Uterus (tissue), 4 donors: ENCODE measurements at places on chromosomes 7 and 10. TPM values are rescaled to one million over a fixed set of nuclear protein-coding genes. Genes with fewer than 3 reads are reported as not detected.

- H3K4me3 ChIP-seq: no peak overlapping the region
- no peak for DNase-seq
- H3K27me3 ChIP-seq: no peaks in the 10 kb centered on the region
- no peaks in the 10 kb centered on the region for H3K36me3 ChIP-seq
- no peak overlapping the region for H3K27ac ChIP-seq
These were observed 131.8 kb upstream of the TRIM24 start for GRCh38 chr7:138328215-138328614.

GRCh38 chr7:19665399-19666008, 43.3 kb downstream of the POLR1F start:
- H3K27me3 ChIP-seq: no peaks in the 10 kb centered on the region
- H3K4me3 ChIP-seq: no peak overlapping the region
- H3K27ac ChIP-seq: no peak overlapping the region
- no peak for DNase-seq
- H3K36me3 ChIP-seq: no peaks in the 10 kb centered on the region

DNA sequence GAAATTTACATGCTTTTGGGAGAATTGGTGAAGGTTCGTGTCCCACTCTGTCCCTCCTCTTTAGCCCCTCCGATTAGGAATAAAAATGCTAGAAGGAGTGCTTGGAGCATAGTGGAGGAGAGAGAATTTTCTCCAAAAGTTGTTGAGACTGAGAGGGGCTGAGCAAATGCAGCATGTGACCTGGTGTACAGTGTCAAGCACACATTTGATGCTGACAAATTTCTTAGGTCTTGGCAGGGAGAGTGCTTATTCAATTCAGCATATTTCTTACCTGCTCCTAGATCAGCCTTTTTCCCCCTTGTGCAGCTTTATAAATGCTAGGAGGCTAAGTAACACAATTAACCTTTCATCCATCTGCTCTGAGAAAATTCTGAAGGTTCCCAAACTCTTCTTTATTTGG, 189.0 kb downstream of the GALNT17 start:
- no peaks in the 10 kb centered on the region for H3K4me1 ChIP-seq
- no peak overlapping the region for H3K4me3 ChIP-seq
- no peak overlapping the region for H3K27ac ChIP-seq
- DNase-seq: no peak
- no peaks in the 10 kb centered on the region for H3K36me3 ChIP-seq
- H3K27me3 ChIP-seq: no peaks in the 10 kb centered on the region

- no peaks in the 10 kb centered on the region for H3K27me3 ChIP-seq
- DNase-seq: no peak
- H3K27ac ChIP-seq: peak overlapping the region; percentile 98
- no peaks in the 10 kb centered on the region for H3K36me3 ChIP-seq
- H3K4me1 ChIP-seq: peaks cover 8% of the 10 kb centered on the region
These were observed 27.1 kb downstream of the ZNF775 start for GRCh38 chr7:150406312-150406566.

GRCh38 chr10:110448682-110449418, 48.9 kb upstream of the DUSP5 start:
- H3K4me1 ChIP-seq: no peaks in the 10 kb centered on the region
- no peaks in the 10 kb centered on the region for H3K36me3 ChIP-seq
- no peak for DNase-seq
- no peak overlapping the region for H3K4me3 ChIP-seq

PNLIP gene
- total RNA-seq: not detected

- no peaks in the 10 kb centered on the region for H3K27me3 ChIP-seq
- DNase-seq: no peak
- no peak overlapping the region for H3K4me3 ChIP-seq
- H3K27ac ChIP-seq: no peak overlapping the region
- H3K4me1 ChIP-seq: no peaks in the 10 kb centered on the region
These were observed 61.3 kb upstream of the TRIL start for GRCh38 chr7:29019387-29019786.

GRCh38 chr7:27693794-27694193, 31.1 kb upstream of the HIBADH start:
- H3K4me3 ChIP-seq: no peak overlapping the region
- H3K36me3 ChIP-seq: no peaks in the 10 kb centered on the region
- no peaks in the 10 kb centered on the region for H3K27me3 ChIP-seq
- H3K27ac ChIP-seq: no peak overlapping the region
- DNase-seq: no peak

C10orf67 gene
- not detected for total RNA-seq

NRP1 gene
- total RNA-seq: 286 TPM

- no peaks in the 10 kb centered on the region for H3K36me3 ChIP-seq
- no peak overlapping the region for H3K4me3 ChIP-seq
- DNase-seq: peak; percentile 81
- no peaks in the 10 kb centered on the region for H3K27me3 ChIP-seq
- peak overlapping the region; percentile 34 for H3K27ac ChIP-seq
These were observed 56.0 kb downstream of the TACR2 start for GRCh38 chr10:69360485-69361302.

- H3K27ac ChIP-seq: no peak overlapping the region
- H3K27me3 ChIP-seq: no peaks in the 10 kb centered on the region
- no peak for DNase-seq
- peaks cover 24% of the 10 kb centered on the region for H3K4me1 ChIP-seq
These were observed 39.4 kb downstream of the CTBP2 start for GRCh38 chr10:125121003-125121402.

DNA sequence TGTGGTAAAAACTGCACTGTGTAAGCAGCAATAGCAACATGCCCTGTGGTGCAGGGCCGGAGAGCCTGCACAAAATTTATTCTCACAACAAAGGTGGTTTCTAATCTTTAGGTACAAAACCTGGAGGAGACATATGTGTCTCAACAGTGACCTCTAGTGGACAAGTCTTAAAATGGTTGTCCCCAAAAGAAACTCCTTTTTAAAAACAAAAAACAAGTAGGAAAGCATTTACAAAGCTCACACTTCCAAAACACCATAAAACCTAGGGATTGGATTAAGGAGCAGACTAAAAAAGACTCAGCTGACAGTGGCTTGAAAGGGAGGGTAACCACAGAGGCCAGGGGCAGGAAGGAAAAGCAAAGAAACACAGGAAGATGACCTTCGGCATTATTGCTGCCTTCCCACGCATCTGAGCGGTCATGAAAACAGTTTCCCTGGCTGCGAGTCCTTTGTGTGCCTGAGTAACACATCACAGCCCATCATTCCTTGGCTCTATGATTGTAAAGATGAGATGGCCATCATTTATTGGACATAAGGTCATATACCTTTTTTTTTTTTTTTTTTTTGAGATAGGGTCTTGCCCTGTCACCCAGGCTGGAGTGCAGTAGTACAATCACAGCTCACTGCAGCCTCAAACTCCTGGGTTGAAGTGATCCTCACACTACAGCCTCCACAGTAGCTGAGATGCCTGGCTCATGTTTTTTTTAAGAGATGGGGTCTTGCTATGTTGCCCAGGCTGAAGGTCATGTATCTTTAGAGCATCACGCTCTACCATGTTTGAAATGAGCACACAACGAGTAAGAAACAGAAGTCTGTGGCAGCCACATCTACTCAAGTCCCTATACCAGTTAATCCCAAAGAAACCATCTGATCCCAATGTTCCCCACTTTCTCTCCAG, 39.5 kb downstream of the RSU1 start:
- no peaks in the 10 kb centered on the region for H3K27me3 ChIP-seq
- H3K4me3 ChIP-seq: no peak overlapping the region
- no peaks in the 10 kb centered on the region for H3K36me3 ChIP-seq
- peak overlapping the region; percentile 75 for H3K27ac ChIP-seq

DNA sequence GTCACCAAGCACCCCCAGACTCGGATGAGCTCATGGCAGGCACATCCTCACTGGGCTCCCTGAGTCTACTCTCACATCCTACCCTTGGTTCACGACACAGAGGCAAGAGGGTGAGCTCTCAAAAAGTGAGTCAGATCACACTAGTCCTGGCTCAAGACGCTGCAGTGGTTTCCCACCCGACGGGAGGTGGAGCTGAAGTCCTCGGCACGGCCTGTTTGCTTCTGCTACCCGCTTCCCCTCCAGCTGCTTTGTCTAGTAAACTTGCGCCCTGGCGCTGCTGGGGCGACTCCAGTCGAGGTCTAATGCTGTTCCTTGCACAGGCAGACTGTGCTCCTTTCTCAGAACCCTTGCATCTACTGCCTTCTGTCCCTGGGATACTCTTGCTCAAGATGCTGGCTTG, 13.5 kb upstream of the SFMBT2 start:
- no peaks in the 10 kb centered on the region for H3K36me3 ChIP-seq
- H3K27me3 ChIP-seq: no peaks in the 10 kb centered on the region
- DNase-seq: no peak
- H3K27ac ChIP-seq: no peak overlapping the region
- no peaks in the 10 kb centered on the region for H3K4me1 ChIP-seq

- H3K4me1 ChIP-seq: no peaks in the 10 kb centered on the region
- H3K27ac ChIP-seq: no peak overlapping the region
- H3K27me3 ChIP-seq: no peaks in the 10 kb centered on the region
- DNase-seq: no peak
- no peaks in the 10 kb centered on the region for H3K36me3 ChIP-seq
These were observed 405.2 kb downstream of the DGKB start for GRCh38 chr7:14497390-14497789.

DNA sequence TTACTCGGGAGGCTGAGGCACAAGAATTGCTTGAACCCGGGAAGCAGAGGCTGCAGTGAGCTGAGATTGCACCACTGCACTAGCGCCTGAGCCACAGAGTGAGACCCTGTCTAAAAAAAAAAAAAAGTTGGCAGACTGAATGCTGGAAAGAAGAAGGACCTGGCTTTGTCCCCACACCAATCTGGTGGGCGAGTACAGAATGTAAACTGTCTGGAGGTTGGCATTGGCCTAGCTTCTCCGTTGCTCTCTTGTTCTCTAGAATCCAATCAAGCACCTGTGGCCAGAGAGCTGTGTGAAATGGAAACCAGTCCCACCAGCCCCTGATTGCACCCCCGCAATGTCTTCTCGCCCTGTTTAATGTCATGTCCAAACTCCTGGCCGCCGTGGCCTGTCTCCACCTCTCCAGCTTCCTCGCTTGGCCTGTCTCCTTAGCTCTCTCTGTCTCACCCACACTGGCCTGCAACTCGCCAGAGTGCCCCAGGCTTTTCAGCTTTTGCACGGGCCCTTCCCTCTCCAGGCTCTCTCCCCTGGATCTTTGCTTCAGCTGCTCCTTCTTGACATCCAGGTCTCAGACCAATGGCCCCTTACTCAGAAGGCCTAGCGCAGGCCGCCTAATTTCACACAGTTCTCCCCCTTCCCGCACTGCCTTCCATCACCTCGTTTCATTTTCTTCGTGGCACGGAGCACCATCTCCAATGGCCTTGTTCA, 670 bp upstream of the AGK start:
- no peaks in the 10 kb centered on the region for H3K36me3 ChIP-seq
- no peaks in the 10 kb centered on the region for H3K27me3 ChIP-seq
- H3K4me3 ChIP-seq: peak overlapping the region; percentile 43
- H3K27ac ChIP-seq: peak overlapping the region; percentile 61

DNA sequence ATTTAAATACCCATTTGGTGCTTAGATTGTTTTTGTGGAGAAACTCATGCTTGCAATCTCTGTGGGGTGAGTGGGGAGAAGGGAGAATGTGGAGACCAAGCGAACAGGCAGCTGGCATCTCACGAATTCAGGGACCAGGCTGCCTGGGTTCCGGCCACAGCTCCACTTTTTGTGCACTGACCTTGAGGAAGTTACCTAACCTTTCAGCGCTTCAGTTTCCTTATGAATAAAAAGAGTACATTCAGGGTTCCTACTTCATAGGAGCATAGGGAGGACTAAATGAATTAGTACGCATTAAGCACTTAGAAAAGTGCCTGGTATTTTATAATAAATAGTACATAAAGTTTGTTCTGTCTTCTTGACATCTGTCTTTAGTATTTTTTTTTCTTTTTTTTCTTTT, 72.5 kb downstream of the PRTFDC1 start:
- H3K27me3 ChIP-seq: no peaks in the 10 kb centered on the region
- no peak overlapping the region for H3K27ac ChIP-seq
- H3K36me3 ChIP-seq: no peaks in the 10 kb centered on the region

GRCh38 chr7:43689115-43689514, 40.2 kb downstream of the COA1 start:
- no peaks in the 10 kb centered on the region for H3K36me3 ChIP-seq
- no peaks in the 10 kb centered on the region for H3K4me1 ChIP-seq
- H3K4me3 ChIP-seq: no peak overlapping the region
- no peak for DNase-seq
- no peak overlapping the region for H3K27ac ChIP-seq
- H3K27me3 ChIP-seq: no peaks in the 10 kb centered on the region

CLDN3 gene
- 15.1 TPM for total RNA-seq

- no peak overlapping the region for H3K4me3 ChIP-seq
- H3K4me1 ChIP-seq: no peaks in the 10 kb centered on the region
- no peak for DNase-seq
These were observed 122.7 kb upstream of the TMEM229A start for GRCh38 chr7:124155432-124156022.

PHTF2 gene
- total RNA-seq: 23.0 TPM

INHBA gene
- total RNA-seq: 14.7 TPM

MYL10 gene
- not detected for total RNA-seq

DNA sequence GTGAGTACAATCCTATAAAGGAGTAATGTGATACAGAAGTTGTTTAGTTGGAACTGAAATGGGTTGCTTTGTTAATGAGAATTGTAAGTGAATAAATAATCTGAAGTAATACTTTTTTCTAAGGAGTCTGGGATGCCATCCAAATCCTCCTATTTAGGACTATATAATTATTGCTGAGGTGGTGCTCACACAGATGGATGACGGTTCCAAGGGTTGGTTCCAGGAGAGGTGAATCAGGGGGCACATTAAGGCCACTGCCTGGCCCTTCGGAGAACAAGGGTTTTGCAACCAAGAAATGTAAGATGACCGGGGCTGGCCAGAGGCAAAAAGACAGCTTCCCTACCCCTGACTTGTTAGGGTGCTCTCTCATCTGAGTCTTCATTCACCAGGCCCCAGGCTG, 352.7 kb downstream of the PHTF2 start:
- no peak overlapping the region for H3K27ac ChIP-seq
- no peaks in the 10 kb centered on the region for H3K4me1 ChIP-seq
- no peaks in the 10 kb centered on the region for H3K36me3 ChIP-seq
- no peaks in the 10 kb centered on the region for H3K27me3 ChIP-seq

DNA sequence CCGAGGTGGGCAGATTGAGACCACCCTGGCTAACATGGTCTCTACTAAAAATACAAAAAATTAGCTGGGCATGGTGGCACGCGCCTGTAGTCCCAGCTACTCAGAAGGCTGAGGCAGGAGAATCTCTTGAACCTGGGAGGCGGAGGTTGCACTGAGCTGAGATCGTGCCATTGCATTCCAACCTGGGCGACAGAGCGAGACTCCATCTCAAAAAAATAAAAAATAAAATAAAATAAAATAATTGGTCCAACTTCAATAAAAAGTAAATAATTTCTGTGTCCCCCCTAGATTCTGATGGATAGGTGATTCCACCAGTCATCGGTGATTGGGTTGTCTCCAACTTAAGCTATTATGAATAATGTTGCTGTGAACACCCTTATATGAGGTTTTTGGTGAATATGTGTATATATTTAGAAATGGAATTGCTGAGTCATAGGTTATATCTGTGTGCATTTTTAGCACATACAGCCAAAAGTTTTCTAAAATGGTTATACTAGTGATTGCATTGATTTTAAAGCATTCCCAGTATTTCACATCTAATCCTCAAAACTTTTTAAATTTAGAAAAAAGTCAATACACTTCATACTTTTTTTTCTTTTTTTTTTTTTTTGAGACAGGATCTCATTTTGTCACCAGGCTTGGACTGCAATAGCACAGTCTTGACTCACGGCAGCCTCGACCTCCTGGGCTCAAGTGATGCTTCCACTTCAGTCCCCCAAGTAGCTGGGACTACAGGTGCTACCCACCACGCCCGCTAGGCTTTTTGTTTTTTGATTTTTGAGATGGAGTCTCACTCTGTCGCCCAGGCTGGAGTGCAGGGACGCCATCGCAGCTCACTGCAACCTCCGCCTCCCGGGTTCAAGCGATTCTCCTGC, 13.7 kb upstream of the SRPK2 start:
- DNase-seq: no peak
- H3K27ac ChIP-seq: no peak overlapping the region
- H3K4me3 ChIP-seq: no peak overlapping the region

CALCR gene
- 0.15 TPM for total RNA-seq
